Heart right ventricle (tissue), 16 donors: ENCODE measurements at places on chromosomes 3 and 15. TPM values are rescaled to one million over a fixed set of nuclear protein-coding genes. Genes with fewer than 3 reads are reported as not detected.
A peak's percentile ranks its signal among the peaks of the same experiment; 100 is the strongest.

GRCh38 chr3:155701882-155702465, 42.9 kb downstream of the PLCH1 start:
- H3K4me1 ChIP-seq: no peaks in the 10 kb centered on the region
- no peak for DNase-seq
- no peak overlapping the region for H3K27ac ChIP-seq
- no peak overlapping the region for H3K4me3 ChIP-seq

DNA sequence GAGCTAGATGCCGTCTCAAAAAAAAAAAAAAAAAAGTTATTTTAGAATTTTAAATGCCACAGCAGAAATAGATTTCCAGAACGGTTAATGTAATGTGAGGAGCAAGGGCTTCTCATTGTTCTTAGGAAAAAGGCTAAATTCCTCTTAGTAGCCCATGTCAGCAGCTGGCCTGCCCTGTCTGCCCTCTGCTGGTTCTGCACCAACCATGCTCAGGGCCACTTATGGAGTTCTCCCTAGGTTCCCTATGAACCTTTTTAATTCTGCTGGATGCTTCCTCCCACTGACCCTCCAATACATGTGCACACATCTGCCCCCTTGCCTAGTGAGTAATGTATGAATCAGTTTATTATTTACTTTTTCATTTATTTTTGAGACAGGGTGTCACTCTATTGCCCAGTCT, 32.2 kb upstream of the DPPA4 start:
- H3K4me1 ChIP-seq: no peaks in the 10 kb centered on the region
- no peaks in the 10 kb centered on the region for H3K36me3 ChIP-seq
- DNase-seq: no peak

GRCh38 chr15:53837263-53837662, 77.8 kb upstream of the WDR72 start:
- no peaks in the 10 kb centered on the region for H3K27me3 ChIP-seq
- H3K36me3 ChIP-seq: no peaks in the 10 kb centered on the region
- DNase-seq: no peak

The SUCNR1 gene
- 0.54 TPM for total RNA-seq

DNA sequence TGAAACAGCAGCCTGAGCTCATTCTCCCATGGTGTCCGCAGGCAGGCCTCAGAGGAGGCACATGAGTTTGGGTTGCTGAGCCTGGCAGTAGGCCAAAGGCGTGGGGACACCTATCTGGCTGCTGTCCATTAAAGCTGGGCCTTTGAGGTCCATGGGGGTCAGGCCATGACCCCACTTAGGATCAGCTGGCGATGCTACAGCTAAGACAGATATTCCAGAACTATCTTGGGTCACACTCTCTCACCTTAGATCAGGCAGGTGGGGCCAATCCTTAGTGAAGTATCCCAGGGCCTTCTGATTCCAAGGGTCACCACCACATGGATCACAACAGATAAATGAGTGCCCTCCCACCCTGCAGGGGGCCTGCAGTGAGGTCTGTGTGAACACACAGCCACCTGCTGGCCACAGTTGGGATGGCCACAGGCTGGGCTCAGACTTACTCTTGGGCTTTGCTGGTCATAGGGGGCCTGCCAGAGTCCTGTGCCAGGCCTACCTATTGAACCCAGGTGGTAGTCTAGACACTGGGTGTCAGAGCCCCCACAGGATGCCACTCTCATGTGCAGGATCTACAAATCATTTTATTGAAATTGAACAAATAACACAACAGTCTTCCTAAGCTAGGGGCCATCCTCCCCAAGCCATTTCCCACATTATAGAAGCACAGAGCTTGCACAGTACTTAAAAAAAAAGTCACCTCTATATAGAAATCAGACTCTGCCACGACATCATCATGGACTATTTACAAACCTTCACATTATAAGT, 2.0 kb upstream of the HYAL2 start:
- DNase-seq: peak; percentile 78
- no peaks in the 10 kb centered on the region for H3K36me3 ChIP-seq
- peak overlapping the region; percentile 97 for H3K27ac ChIP-seq
- H3K27me3 ChIP-seq: no peaks in the 10 kb centered on the region

GRCh38 chr3:177424521-177424920, 227.2 kb upstream of the TBL1XR1 start:
- H3K4me1 ChIP-seq: peaks cover 2% of the 10 kb centered on the region
- H3K4me3 ChIP-seq: no peak overlapping the region
- no peak for DNase-seq

GRCh38 chr15:60370105-60370868, 27.5 kb downstream of the ANXA2 start:
- peak; percentile 47 for DNase-seq
- H3K36me3 ChIP-seq: no peaks in the 10 kb centered on the region
- peak overlapping the region; percentile 95 for H3K27ac ChIP-seq
- H3K27me3 ChIP-seq: no peaks in the 10 kb centered on the region
- peaks cover 65% of the 10 kb centered on the region for H3K4me1 ChIP-seq
- no peak overlapping the region for H3K4me3 ChIP-seq
